Activated CD8-positive, alpha-beta memory T cell treated with anti-CD3 and anti-CD28 coated beads for 4 hours (primary cell): ENCODE measurements at places on chromosomes 4 and X.

DNA sequence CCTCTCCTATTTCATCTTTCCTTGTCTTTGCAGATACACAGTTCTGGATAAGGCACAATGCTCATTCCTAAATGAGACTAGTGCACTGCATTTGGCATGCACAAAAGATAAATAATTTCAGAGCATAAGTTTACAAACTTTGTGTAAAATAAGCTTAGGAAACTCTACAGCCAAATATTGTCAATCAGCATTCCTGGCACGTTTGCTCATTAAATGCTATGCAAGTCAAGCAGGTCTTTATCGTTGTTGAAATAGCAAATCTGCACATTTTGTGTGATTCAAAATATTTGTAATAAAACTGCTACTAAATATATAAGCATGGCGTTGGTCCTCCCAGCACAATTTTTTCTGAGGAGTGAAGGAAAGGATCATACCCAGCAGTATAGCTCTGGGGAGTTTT, 322.1 kb upstream of the NOCT start:
- no peak for DNase-seq

- no peak for DNase-seq
Measured at GRCh38 chr4:136651278-136651667, 881.0 kb downstream of the PCDH18 start.

DNA sequence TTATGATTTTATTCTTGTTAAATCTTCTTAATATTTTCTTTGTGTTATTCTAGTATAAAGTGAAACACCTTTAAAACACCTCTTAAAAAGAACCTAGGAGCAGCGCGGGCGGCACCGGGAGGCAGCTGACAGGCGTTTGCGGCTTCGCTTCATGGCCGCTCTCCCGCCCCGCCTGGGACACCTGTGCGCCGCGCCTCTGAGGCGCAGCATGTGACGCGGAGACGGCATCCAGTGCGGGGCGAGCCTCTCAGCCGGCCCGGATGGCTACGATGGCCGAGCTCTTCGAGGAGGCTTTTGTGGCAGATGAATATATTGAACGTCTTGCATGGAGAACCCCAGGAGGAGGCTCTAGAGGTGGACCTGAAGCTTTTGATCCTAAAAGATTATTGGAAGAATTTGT, 1592.7 kb downstream of the TECRL start:
- DNase-seq, result no peak

DNA sequence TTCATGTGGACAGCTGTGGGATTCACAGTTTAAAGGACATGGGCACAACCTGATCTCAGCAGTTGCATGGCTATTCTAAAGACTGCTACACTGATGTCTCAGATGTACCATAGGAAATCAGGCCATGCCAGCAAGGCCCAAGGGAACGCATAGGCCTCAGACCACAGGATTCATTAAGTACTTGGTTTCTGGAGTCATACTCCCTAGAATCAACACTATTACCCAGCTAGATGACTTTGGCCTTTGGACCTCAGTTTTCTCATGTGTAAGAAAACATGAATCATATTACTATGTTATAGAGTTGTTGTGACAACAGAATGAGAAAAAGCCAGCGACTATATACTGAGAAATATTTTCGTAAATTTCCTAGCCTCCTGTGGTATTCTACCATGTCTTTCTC, 67.9 kb downstream of the NHS start:
- no peak for DNase-seq

- no peak for DNase-seq
Measured at GRCh38 chr4:177680308-177680707, 238.1 kb upstream of the AGA start.

DNA sequence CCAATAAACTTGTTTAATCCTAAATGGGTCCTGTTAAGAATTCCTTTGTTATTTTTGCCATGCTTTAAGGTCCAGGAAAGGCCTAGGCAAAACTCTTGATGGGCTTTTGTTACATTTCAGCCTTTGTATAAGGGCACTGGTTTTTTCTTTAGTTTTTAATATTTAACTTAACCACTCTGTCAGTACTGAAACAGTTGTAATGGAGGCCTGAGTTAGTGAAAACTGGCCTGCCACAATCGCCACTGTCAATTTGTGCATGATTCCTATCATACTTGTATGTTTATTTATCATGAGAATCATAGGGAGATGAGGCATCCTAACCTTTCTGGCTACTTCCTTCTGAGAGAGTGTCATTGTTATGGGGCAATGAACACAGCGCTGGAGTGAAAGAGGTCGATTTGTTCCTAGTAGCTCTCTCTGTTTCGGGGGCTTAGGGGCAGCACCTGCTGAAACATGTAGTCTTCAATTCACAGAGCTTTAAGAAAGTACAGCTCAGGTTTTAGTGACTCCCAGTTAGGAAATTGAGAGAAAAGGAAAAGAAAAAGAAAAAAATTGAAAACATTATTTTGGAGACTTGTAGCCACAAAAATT, 393.8 kb upstream of the FSTL5 start:
- DNase-seq, result no peak
